ENCODE measurements at places on chromosomes 2 and 18. TPM values are rescaled to one million over a fixed set of nuclear protein-coding genes. Genes with fewer than 3 reads are reported as not detected.

The PLEKHH2 gene
- 20.5 TPM for total RNA-seq

The CTAGE1 gene
- 0.06 TPM for total RNA-seq

The SLC5A7 gene
- 0.20 TPM for total RNA-seq

The THSD7B gene
- 0.75 TPM for total RNA-seq

The EPB41L5 gene
- total RNA-seq: 27.4 TPM

The MC4R gene
- total RNA-seq: not detected

The CFC1 gene
- not detected for total RNA-seq

- DNase-seq: no peak
These were observed 11.9 kb upstream of the KCNG2 start for GRCh38 chr18:79785831-79786230.

GRCh38 chr18:35267809-35268208 is 22.2 kb downstream of the ZSCAN30 start:
- DNase-seq: peak; percentile 13

DNA sequence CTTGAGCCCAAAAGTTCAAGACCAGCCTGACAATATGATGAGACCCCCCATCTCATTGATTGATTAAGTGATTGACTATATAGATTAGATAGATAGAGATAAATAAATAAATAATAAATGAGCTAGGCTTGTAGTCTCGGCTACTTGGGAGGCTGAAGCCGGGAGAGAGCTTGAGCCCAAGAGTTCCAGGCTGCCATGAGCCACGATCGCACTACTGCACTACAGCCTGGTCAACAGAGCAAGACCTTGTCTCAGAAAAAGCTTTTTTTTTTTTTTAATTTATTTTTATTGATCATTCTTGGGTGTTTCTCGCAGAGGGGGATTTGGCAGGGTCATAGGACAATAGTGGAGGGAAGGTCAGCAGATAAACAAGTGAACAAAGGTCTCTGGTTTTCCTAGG is 12.4 kb downstream of the EIPR1 start:
- no peak for DNase-seq

DNA sequence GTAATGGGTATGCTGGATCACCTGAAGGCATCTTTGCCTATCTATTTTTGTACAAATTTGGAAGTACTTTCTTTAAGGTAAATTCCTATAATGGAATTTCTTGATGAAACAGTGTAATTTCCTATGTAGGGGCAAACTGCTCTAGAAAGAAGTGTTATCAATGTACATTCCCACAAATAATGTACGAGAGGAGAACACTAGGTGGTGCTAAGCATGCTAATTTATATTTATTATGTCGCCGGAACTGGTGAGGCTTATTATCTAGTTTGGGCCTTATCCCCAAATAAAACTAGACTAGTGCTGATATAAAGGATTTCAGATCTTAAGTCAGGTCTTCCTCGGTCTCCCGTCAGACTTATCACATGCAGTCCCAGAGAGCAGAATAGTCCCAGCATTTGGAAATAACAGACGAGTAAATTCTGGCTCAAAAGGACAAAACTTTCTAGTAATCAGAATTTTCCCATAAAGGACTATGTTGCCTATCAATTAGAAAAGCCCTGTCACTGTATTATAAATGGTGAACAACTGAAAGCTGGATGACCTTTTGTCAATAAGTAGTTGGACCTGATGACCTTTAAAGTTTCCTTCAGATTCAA is 86.9 kb upstream of the RBBP8 start:
- no peak for DNase-seq

DNA sequence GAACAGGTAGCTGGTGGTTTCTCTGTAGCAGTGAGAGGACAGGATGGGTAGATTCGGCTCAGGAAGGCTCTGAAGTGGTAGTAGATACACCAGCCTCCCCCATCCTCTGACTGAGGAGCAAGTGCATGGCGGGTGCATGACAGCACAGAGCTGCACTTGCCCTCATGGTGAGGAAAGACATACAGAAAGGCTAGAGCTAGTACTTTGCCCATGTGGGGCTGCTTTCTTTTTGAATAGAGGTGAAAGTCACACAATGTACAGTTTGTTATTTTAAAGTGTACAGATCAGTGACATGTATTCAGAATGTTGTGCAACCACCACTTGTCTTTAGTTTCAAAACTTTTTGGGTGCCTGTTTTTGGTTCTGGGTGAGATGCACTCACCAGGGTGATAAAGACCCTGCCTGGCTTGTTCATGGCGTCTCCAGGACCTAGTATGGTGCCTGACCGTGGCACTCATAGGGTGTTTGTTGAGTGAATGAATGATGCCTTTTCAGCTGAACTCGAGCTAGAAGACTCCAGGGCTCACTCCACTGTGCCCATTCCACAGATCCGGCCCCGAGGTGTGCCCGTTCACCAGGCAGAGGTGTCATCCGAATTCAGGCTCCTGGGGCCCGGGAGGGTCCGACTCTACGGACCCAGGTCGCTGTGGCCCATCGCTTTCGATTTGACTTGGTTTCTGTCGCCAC is 421 bp upstream of the VAMP5 start:
- DNase-seq: no peak

DNA sequence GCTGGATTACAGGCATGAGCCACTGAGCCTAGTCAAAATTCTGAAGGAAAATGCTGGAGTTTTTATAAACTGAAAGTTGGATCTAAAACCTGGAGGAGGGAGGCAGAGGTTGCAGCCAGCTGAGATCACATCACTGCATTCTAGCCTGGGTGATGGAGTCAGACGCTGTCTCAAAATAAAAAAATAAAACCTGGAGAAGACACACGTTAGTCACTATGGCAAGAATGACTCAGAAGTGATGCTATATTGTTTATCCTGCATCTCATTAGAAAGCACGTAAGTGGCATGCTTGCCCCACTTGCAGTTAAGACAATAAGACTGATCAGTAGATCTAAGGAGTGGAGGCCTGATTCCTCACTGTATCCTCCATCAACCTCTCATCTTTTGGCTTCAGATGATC is 106.6 kb upstream of the STON1 start:
- DNase-seq: no peak

GRCh38 chr2:165893556-165893955 is 60.0 kb downstream of the TTC21B start:
- DNase-seq: no peak

GRCh38 chr2:119766944-119767343 is 7.2 kb downstream of the PTPN4 start:
- DNase-seq: no peak

GRCh38 chr2:167471332-167471731 is 583.1 kb downstream of the XIRP2 start:
- no peak for DNase-seq

GRCh38 chr2:55097461-55098410 is 47.5 kb upstream of the RTN4 start:
- no peak for DNase-seq

Data from mucosa of gallbladder (tissue), 1 donor.